ENCODE measurements at places on chromosomes 6 and 20. TPM values are rescaled to one million over a fixed set of nuclear protein-coding genes. Genes with fewer than 3 reads are reported as not detected.

PRDM1 gene
- total RNA-seq = 1.4 TPM

ADGRB3 gene
- 2.5 TPM for total RNA-seq

SPAG4 gene
- total RNA-seq = 1.4 TPM

GMNN gene
- 6.1 TPM for total RNA-seq

SPDEF gene
- 0.37 TPM for total RNA-seq

TAP1 gene
- 15.1 TPM for total RNA-seq

KAT14 gene
- 11.5 TPM for total RNA-seq

DNA sequence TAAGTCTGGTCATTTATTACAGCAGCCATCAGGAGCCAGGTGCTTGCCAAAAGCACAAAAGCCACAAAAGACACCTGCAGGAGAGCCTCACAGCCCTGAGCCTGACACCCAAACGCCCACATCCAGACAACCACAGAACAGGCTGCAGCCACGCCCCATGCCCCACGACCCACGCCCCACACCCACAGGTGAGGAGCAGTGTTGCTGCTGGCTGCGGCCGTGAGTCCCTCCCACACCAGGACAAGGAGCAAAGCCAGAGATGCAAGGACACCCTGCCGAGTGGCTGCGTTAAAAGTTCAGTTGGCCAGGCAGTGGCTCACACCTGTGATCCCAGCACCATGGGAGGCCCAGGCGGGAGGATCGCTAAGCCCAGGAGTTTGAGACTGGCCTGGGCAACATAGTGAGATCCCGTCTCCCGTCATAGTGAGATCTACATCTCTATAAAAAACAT, 43.0 kb downstream of the SLC2A4RG start:
- peaks cover 10% of the 10 kb centered on the region for H3K4me1 ChIP-seq
- H3K36me3 ChIP-seq = no peaks in the 10 kb centered on the region
- peak; percentile 46 for DNase-seq
- no peaks in the 10 kb centered on the region for H3K27me3 ChIP-seq
- no peak overlapping the region for H3K27ac ChIP-seq
- H3K4me3 ChIP-seq = no peak overlapping the region

GRCh38 chr6:107988570-107988969, 30.6 kb upstream of the SEC63 start:
- no peaks in the 10 kb centered on the region for H3K4me1 ChIP-seq
- H3K36me3 ChIP-seq = no peaks in the 10 kb centered on the region
- H3K4me3 ChIP-seq = no peak overlapping the region
- DNase-seq = no peak
- H3K27ac ChIP-seq = no peak overlapping the region

GRCh38 chr6:10412461-10413261, 2.2 kb downstream of the TFAP2A start:
- H3K27ac ChIP-seq = no peak overlapping the region
- no peak for DNase-seq
- H3K27me3 ChIP-seq = peaks cover 93% of the 10 kb centered on the region

GRCh38 chr6:143982968-143983367, 25.1 kb downstream of the PLAGL1 start:
- H3K27me3 ChIP-seq = no peaks in the 10 kb centered on the region
- no peaks in the 10 kb centered on the region for H3K36me3 ChIP-seq
- H3K4me3 ChIP-seq = no peak overlapping the region
- no peak for DNase-seq
- no peak overlapping the region for H3K27ac ChIP-seq

Measured in heart left ventricle (tissue), 16 donors.